ENCODE measurements at places on chromosomes 5 and 9.

GRCh38 chr5:56026863-56027300, 32.1 kb upstream of the IL6ST start:
- no peak for DNase-seq

GRCh38 chr9:131950487-131950886, 129.2 kb downstream of the MED27 start:
- DNase-seq, result no peak

- no peak for DNase-seq
Observed at GRCh38 chr5:56601641-56602071, 213.7 kb upstream of the MAP3K1 start.

- DNase-seq, result no peak
Observed at GRCh38 chr5:97936231-97936630, 753.2 kb upstream of the RIOK2 start.

- no peak for DNase-seq
Observed at GRCh38 chr5:132774896-132775295, 2.1 kb downstream of the SEPTIN8 start.

DNA sequence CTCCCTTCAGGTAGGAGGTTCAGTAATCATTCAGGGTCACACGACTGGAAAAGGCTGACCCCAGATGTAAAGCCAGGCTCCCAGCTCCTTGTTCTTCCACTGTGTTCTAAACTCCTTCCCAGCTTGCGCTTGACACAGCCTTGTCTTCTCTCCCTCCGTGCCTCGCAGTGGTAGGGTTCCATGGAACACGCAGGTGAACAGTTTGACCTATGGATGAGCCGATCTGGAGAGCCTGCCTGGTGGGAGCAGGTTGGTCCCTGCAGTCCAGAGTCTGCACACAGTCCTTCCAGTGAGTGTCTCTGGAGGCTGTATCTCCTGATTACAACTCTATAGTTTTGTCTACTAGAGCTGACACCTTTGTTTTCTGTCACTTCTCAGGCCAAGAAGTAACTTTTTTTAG, 85.9 kb downstream of the IQGAP2 start:
- no peak for DNase-seq

- no peak for DNase-seq
Observed at GRCh38 chr5:135402031-135402430, 3.0 kb upstream of the MACROH2A1 start.

GRCh38 chr5:172754596-172755356, 16.2 kb downstream of the DUSP1 start:
- DNase-seq, result no peak

GRCh38 chr5:73542020-73542419, 23.4 kb downstream of the ANKRA2 start:
- no peak for DNase-seq

DNA sequence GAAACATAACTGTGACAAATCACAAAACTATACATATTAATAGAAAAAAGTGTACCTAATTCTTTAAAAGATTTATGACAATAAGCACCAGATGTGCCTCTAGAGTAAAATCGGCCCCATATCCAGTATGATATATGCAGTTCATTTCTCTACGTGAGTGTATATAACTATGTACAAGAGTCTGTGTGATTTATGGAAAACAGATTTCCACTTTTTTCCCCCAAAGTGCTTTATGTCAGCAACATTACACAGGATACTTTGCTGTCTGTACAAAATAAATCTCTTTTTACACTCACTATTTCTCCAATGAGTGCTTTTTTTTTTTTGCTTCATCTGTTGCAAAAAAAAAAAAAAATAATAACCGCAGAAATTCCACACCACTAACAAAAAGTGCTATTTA, 298.8 kb upstream of the RFX3 start:
- DNase-seq, result no peak

DNA sequence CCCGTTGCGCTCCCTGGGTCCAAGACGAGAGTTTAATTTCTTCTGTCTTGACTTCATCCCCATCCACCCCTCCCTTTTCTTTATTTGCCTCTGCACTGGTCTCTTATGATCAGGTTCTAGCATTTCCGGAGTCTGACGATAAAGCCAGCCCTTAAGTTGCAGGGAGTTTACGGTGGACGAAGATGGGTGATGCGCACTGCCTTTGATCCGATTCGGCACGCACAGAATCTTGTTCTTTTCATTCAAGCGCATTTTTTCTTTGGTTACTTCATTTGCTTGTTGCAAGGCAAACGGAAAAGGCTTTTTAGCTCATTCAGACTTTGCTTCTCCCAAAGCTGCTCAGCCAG, 488 bp upstream of the MCTP1 start:
- DNase-seq, result no peak

GRCh38 chr5:119275601-119276173, 80.1 kb upstream of the TNFAIP8 start:
- DNase-seq, result no peak

GRCh38 chr5:92795633-92796032, 785.4 kb downstream of the NR2F1-AS1 start:
- no peak for DNase-seq

- no peak for DNase-seq
Observed at GRCh38 chr9:16337322-16338029, 533.0 kb downstream of the BNC2 start.

DNA sequence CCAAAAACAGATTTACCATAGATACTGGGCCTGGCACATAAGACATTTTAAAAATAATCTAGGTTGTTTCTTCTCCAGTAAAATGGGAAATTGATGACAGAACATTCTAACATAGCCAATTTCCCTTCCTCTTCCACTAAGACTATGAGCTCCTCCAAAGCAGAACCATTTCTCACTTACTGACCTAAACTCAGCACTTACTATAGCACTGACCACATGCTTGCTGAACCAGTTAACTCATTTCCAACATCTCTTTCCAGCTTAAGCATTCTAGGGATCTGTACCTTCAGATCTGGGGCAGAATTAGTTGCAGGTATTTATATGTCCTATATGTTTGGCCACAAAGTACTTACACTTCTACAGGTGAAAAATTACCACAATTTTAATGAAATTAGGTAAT, 58.9 kb downstream of the TTC39B start:
- no peak for DNase-seq

DNA sequence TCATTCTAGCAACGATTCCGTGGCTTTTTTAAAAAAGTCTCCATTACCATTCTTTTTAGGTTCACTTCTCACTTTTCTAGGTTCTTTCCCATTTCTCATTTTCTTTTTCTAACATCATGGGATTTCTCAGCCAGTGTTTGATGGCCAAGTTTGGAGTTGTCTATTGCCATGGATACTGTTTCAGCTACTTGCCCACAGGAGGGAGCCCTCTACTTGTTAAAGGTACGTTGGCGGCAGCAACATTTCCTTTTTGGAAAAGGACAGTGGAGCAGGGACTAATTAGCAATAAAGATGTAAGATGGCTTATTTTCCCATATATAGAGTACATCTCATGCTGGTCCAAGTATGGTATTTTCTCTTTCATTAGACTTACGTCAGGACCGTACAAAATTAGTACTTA, 2257.5 kb upstream of the C9orf72 start:
- DNase-seq, result no peak

DNA sequence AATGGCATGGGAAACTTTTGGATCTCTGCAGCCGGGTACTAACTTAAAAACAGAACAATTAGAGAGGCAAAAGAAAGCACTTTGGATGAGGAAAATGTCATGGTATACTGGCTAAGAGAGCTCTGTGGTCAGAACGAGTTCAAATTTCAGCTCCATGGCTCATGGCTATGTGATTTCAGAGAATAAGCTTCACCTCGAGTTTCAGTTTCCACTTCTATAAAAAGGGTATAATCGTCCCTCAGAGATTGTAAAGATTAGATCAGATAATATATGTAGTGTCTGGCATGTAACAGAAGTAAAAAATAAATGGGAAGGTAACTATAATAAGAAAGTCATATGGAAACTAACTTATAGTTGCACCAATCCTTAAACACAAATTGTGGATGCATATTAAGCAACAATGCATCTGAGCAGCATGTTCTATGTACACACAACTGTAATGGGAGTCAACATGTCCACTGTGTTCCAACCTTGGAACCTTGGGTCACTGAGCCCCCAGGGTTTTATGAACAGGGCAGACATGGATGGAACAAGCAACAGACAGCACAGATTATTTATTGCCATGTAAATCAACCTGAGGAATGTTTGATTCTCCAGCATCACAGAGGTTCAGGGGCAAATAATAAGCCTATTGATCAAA, 145.4 kb downstream of the MAPKAP1 start:
- no peak for DNase-seq

DNA sequence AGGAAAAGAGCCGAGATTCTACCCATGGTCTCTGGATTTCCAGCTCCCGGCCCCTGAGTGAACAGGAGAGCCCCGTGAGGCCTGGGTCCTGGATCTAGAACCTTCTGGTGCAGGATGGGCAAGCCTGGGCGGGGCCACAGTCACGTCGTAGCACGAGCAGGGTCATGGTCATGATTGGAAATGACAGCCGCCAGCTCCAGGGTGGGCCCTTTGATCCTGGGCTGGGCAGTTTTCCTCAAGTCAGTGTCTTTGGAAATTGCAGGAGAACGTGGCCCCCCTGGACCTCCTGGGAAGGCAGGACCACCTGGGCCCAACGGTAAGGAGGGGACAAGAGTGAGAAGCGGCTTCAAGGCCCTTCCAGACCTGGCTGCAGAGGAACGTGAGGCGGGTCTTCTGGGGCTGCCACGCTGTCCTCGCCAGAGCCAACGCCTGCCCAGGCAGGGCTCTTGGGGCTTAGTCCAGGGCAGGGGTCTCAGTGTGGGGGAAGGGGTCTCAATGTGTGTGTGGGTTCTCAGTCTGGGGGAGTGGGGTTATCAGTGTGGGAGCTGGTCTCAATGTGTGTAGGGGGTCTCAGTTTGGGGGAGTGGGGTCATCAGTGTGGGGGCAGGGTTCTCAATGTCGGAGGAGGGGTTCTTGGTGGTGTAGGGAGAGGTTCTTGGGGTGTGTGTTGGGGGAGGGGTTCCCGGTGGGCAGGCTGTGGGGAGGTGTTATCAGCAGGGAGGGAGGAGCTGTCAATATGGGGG, 2.6 kb downstream of the FCN2 start:
- no peak for DNase-seq

GRCh38 chr9:134004881-134005280, 12.8 kb upstream of the VAV2 start:
- no peak for DNase-seq

DNA sequence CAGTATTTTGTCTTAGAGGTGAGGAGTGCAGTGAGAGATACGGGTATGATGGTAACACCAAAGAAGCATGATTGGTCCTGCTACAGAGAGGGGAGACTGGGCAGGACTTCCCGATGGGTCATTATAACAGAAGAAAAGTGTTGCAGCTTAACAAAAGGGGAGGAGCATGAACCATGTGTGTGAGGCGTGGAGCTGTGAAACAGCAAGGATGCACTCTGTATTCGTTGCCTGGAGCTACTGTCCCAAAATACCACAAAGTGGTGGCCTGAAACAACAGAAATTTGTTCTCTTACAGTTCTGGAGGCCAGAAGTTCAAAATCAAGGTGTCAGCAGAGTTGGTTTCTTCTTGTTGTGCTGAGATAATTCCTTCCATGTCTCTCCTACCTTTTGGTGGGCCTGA, 59.4 kb upstream of the GRHPR start:
- DNase-seq, result no peak

DNA sequence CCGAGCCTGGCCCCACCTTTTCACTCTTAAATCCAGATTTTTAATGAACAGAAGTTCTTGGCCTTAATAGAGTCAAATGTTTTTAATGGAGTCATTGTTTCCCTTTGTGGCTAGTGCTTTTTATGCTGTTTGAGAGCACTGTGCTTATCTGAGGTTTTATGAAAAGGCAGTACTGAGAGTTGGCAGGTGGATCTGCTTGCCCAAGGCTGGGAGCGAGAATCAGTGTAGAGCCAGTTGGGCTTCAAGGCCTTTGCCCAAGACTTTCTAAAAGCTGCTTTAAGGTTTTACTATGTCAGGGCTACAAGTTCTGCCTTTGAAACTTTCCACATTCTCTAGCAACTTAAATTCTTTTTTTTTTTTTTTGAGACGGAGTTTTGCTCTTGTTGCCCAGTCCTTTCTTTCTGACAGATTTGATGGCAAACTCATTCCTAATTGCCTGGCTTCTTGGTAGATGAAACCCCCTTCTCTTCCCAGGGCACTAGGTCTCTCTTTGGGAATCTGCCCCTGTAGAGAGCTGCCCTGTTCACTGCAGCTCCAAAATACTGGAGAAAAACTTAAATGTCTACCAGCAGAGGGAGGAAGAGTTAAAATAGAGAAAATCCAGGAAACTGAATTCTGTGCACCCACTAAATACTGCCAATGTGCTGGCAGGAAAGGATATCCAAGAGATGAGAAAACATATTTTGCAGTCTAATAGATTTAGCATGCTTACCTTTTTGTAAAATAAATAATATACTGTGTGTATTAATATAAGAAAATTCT, 36.9 kb upstream of the CDK20 start:
- DNase-seq, result no peak

GRCh38 chr5:63794979-63795378, 167.3 kb downstream of the HTR1A start:
- no peak for DNase-seq

DNA sequence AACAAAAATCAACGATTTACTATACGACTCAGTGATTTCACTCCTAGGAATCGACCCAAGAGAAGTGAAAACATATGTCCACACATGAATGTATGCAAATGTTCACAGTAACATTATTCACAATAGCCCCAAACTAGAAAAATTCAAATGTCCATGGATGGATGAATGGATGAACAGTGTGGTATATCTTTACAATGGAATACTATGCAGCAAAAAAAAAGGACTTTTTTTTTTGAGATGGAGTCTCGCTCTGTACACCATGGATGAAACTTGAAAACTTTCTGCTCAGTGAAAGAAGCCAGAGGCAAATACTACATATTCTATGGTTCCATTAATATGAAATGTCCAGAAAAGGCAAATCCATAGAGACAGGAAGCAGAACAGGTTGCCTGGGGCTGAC, 233.8 kb downstream of the ROR2 start:
- DNase-seq, result no peak

DNA sequence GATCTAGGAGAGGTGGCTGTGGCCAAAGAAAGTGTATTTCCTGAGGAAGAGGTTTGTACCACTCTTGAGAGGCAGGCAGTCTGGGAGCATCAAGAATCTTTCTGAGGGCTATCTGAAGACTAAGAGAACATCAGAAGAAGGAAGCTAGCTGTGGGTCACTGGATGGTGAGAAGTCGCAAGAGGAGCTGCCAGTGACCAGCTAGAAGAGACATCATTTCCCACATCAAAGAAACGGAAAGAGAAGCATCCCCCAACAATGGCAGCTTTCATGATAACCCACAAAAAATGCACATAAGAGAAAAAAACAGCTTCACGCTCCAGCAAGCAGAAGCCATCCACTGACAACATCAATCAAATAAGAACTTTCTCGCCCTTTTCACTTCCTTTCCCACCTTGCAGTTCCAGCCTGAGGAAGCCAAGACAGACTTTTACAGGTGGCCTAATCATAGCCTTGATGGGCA, 25.0 kb upstream of the CEP78 start:
- DNase-seq, result no peak
